Body of pancreas (tissue), 4 donors: ENCODE measurements at places on chromosomes 11 and 22.

DNA sequence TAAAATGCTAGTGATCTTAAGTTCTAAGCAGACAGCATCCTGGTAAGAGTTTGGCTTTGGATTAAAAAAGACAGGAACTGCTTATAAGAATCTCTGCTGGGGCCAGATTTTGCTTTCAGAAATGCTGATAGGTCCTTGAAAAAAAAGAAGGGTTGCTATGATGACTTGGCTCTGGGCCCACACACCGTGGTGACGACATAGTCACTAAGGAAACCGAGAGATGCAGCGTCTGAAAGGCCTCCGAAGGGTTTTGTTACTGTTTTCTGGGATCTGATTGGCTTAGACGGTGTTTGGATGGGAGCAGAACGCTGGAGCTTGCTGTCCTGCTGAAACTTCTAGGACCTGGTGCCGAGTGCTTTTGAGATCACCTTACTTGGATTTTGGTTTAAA is 8.4 kb downstream of the FAM118A start:
- DNase-seq: peak; percentile 67

GRCh38 chr11:103871923-103872551 is 164.4 kb upstream of the DDI1 start:
- DNase-seq: no peak

- DNase-seq: no peak
Measured at GRCh38 chr11:20522536-20522935, 76.9 kb upstream of the SLC6A5 start.

GRCh38 chr11:121236115-121237001 is 56.2 kb upstream of the SC5D start:
- no peak for DNase-seq

- no peak for DNase-seq
Measured at GRCh38 chr11:4962816-4963215, 7.3 kb upstream of the OR51A2 start.

DNA sequence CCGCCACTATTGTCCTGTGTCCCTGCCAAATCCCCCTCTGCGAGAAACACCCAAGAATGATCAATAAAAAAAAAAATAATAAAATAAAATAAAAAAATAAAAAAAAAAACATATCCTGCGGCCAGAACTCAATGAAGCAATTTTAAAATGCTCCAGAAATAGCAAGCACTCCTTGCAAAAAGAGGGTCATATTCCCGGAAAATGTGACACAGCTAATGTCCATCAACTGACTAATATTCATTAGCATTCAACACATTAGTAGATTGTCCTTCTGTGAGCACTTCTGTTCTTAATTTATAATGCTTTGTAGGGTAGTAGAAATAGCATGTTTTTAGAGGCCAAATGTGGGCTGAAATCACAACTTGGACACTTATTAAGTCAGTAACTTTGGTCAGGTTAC is 252.3 kb upstream of the SESN3 start:
- DNase-seq: no peak

GRCh38 chr22:33274214-33275072 is 216.3 kb upstream of the SYN3 start:
- DNase-seq: no peak

- no peak for DNase-seq
Measured at GRCh38 chr11:96964661-96965060, 574.8 kb downstream of the JRKL start.

- no peak for DNase-seq
Measured at GRCh38 chr22:29641700-29642330, 38.4 kb downstream of the NF2 start.

GRCh38 chr11:119759324-119759723 is 30.3 kb upstream of the NECTIN1 start:
- DNase-seq: no peak

DNA sequence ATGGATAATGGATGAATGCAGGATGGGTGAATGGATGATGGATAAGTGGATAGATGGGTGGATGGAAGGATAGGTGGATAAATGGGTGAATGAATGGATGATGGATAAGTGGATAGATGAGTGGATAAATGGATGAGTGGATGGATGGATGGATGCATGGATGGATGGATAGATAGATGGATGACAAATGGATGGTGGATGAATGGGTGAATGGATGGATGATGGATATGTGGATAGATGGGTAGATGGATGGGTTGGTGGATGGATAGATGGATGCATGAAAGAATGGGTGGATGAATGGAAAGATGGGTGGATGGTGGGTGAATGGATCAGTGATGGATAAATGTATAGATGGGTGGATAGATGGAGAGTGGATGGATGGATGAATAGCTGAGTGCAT is 564.8 kb downstream of the MIAT start:
- no peak for DNase-seq

GRCh38 chr22:26968859-26969523 is 311.6 kb downstream of the MIAT start:
- no peak for DNase-seq

- no peak for DNase-seq
Measured at GRCh38 chr11:116294630-116295029, 478.2 kb downstream of the BUD13 start.

GRCh38 chr22:41587347-41587723 is 2.3 kb downstream of the PMM1 start:
- no peak for DNase-seq

- DNase-seq: no peak
Measured at GRCh38 chr11:32960553-32961164, 55.0 kb upstream of the DEPDC7 start.

DNA sequence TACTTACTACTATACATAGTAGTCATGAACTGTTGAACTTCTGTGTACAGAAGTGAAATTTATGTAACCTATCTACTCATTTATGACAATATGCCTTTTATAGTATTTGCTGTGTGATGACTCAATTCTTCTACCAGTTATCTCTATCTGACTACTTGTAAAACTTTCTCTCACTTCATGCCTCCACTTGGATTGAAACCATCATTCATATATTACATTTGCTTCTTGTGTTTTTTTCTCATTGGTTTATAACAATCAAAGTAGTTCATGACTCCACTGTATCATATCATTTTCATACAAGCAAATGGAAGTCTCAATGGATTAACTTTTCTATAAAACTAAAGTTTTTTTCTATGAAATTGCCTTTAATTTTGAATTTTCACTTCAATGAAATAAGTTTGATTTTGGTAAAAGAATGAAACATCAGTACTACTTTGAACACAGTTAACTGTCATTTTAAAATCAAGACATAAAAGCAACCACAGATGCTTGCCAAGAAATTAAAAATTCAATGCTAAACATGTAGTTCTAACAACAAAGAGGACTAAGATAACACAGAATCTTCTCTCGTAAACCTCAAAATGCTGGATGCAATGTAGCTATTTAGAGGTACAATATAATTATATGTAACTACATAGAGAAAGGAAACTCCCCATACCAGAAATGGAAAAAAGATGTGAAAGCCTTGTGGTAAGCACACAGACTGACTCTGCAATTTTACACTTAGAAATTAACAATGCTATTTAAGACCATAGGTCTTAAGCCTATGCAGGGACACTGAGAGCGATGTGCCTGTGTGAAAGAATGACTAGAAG is 27.6 kb upstream of the EXPH5 start:
- DNase-seq: no peak

DNA sequence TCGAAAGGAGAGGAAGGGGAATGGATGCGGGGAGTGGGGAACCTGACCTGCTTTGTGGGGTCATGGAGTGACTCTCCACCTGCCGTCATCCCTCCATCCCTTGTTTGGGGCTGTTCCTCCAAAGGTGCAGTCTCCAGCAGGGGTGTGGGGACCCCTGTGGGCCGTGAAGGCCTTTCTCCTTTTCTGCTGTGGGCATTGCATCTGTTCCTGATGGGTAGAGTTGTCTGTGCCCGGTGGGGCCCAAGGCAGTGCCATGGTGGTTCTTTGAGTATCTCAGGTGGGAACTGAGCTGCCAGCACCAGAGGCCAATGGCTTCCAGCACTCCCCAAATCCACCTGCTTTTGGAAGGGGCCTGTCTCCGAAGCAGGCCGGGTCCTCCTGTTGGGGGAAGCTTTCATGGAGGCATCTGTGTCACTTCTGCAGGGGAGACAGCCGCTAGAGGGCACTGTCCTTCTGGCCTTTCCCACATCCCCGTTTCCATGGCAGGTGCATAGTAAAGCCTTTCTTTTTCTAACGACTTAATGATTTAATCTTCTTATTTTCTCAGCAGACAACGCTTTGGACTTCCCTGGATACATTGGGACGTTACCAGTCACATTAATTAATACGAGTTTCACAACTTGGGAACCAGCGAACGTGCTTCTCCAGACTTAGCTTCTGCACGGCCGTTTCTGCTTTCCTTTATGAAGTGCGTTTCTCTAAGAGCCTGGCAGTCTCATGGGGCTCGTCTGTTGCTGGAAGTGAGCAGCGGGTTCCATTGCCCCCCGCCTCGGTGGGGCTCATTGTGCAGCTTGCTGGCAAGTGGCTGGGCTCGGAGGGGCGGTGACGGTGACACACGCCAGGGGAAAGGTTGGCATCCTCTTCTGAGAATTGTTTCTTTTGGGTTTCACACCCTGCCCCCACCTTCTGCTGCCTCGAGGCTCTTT is 57.1 kb downstream of the PARVB start:
- peak; percentile 71 for DNase-seq

GRCh38 chr11:79237091-79237490 is 203.7 kb downstream of the TENM4 start:
- no peak for DNase-seq

GRCh38 chr11:58968251-58968711 is 29.0 kb downstream of the GLYATL1 start:
- peak; percentile 23 for DNase-seq

GRCh38 chr22:39448205-39449054 is 8.4 kb upstream of the MGAT3 start:
- no peak for DNase-seq

DNA sequence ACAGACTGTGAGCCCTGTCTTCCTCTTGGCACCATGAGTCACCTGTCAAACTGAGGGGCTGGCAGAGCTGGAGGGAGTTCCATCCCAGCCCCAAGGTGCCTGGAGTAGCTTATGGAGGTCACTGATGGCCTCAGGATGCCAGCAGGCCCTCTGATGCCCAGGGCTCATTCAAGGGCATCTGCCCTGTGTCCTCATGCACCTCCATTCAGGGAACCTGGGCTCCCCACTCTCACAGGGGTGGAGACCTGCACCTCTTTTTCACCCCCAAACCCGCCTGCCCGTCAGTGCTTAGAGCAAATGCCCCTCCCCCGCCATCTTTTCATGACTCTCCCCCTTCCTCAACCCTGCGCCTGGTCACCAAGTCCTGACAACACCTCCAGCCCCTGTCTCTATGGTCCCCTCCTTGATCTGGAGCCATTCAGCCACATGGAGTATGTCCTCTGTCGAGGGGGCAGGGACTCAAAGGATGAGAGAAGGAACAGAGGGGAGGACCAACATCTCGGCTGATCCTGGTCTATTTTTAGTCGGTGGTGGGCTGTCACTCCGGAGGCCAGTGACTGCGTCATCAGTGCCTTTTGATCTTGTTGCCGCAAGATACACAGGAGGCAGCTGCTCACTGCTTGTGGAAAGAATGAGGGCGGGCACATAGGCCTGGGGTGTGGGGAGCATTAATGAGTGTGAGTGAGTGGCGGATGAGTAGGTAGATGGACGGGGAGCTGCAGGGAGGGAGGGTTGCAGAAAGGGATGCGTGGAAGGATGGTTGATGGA is 72.2 kb downstream of the CDKN1C start:
- DNase-seq: no peak

DNA sequence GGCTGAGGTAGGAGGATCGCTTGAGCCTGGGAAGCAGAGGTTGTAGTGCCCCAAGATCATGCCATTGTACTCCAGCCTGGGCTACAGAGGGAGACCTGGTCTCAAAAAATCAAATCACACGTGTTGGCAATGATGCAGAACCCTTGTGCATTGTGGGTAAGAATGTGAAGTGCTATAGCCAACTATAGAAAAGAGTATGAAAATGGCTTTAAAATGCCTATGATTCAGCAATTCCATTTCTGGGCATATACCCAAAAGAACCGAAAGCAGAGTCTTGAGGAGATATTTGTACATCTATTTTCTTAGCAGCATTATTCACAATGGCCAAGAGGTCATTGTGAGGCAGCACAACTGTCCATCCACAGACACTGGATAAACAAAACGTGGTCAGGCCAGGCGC is 2.6 kb upstream of the FADS3 start:
- no peak for DNase-seq

GRCh38 chr11:63165706-63166310 is 21.8 kb upstream of the SLC22A24 start:
- DNase-seq: peak; percentile 80

DNA sequence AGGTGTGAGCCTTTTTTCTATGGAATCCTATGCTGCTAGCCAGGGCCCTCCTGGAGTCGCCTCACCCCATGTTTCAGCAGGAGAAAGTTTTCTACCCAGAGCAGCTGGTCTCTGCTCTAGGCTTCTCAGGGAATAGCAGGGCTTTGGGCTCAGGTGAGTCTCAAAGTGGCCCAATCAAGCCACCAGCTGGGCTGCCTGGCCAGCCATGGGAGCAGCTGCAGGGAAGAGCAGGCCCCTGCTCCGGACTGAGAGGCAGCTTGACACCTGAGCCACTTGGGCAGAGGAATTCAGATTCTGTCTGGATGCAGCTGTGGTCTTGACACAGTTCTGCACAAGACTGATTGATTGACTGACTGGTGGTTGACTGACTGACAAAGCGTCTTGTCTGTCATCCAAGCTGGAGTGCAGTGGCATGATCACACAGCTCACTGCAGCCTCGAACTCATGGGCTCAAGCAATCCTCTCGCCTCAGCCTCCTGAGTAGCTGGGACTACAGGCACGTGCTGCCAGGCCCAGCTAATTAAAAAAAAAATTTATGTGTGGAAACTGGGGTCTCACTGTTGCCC is 57.5 kb upstream of the ARFGAP3 start:
- DNase-seq: peak; percentile 78

DNA sequence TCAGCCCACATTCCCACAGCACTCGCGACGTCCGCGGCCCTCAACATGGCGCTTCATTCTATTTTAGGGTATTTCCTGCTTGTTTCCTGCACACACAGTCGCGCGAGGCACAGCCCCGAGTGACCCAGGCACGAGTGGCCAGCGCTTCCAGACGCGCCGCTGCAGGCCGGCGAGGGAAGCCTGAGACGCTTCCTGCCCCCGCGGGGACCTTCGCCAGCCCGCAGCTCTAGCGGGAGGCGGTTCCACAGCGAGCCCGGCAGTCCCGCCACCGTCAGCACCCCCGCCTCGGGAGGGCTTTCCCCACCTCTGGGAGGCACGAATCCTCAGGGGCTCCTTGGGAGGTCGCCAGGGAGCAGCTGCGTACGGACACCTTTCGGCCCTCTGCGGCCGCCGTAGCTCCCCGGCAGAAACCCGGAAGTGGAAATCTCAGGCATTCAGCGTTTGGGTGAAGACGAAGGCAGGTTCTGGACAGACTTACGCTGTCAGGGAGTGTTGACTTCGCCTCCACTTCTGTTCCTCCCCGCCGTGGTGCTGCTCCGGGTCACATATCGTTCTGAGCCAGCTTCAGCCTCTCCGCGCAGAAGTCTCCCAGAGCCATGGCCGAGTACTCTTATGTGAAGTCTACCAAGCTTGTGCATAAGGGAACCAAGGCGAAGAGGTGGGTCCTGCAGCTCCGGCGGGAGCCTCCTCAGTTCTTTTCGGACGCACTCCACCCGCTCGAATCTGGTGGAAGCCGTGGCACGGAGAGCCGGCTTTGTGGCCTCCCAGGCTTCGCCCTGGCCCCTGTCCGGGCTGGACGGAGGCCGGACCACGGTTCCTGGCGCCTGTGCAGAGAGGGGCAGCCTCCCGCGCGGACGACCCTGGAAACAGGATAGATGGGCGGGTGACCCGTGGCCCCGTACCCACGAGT is 2925.9 kb upstream of the OR11H1 start:
- no peak for DNase-seq

- no peak for DNase-seq
Measured at GRCh38 chr22:47793304-47794101, 1031.1 kb downstream of the TBC1D22A start.

GRCh38 chr11:120061761-120062560 is 76.0 kb downstream of the TRIM29 start:
- DNase-seq: no peak
